ENCODE measurements at places on chromosomes 7 and 10.

DNA sequence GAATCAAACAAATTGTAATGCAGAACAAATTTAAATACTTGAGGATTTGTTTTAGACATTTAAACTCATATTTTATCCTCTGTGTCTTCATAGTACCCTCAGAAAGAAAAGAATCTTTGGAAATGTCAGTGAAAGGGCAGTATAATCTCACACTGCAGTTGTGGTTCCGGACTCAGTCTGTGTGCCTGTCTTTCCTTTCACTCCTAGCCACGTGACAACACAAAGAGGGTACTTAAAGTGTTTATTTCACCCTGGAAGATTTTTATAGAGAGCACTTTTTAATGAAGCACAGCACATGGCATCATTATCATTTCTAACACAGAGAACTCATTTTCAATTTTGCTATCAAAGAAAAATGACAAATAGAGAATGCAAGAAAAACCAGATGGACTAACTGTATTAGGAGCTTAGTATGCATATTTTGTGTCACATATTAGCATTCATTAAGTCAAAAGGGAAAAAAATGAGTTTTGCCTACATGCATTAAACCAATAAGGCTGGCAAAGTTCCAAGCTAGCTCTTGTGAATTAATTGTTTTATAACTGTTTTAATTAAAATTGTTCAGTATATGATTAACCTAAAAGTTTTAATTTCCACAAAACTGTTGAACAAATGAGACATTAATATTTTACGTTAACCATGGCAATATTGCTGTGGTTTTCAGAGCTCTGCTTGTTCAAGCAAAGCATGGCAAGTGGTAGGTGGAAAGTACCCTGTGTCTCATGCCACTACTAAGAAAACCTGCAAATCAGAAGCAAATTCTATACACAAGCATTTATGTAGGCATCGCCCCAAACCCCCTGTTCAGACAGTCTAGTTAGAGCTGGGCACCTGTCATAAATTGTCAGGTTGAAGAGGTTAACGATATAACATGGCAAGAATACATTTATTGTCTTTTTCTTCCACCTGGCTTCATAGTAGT lies 65.9 kb downstream of the AUTS2 start:
- DNase-seq = no peak

DNA sequence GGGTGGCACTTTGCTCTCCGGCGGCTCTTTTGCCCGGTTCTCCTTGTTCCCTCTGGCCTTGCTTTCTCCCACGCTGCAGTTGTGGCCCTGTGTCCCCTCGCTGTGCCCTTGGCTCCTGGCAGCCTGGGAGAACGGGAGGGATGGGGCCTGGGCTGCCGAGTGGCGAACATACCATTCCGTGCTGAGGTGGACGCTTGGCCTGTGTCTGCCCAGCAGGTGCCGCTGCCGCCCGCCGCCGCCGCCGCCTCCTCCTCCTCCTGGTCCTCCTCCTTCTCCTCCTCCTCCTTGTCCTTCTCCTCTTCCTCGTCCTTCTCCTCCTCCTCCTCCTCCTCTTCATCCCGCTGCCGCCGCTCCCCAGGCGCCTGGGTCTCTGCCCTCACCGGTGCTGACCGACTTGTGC lies 36.0 kb downstream of the AGAP3 start:
- DNase-seq = no peak

GRCh38 chr10:119291223-119291900 lies 84.0 kb downstream of the GRK5 start:
- no peak for DNase-seq

GRCh38 chr7:32273297-32273696 lies 203.1 kb upstream of the PDE1C start:
- no peak for DNase-seq

- DNase-seq = no peak
Measured at GRCh38 chr10:69374242-69374641, 42.5 kb downstream of the TACR2 start.

- no peak for DNase-seq
Measured at GRCh38 chr7:88260719-88261118, 40.9 kb upstream of the SRI start.

GRCh38 chr10:27820637-27821036 lies 75.0 kb upstream of the MKX start:
- no peak for DNase-seq

DNA sequence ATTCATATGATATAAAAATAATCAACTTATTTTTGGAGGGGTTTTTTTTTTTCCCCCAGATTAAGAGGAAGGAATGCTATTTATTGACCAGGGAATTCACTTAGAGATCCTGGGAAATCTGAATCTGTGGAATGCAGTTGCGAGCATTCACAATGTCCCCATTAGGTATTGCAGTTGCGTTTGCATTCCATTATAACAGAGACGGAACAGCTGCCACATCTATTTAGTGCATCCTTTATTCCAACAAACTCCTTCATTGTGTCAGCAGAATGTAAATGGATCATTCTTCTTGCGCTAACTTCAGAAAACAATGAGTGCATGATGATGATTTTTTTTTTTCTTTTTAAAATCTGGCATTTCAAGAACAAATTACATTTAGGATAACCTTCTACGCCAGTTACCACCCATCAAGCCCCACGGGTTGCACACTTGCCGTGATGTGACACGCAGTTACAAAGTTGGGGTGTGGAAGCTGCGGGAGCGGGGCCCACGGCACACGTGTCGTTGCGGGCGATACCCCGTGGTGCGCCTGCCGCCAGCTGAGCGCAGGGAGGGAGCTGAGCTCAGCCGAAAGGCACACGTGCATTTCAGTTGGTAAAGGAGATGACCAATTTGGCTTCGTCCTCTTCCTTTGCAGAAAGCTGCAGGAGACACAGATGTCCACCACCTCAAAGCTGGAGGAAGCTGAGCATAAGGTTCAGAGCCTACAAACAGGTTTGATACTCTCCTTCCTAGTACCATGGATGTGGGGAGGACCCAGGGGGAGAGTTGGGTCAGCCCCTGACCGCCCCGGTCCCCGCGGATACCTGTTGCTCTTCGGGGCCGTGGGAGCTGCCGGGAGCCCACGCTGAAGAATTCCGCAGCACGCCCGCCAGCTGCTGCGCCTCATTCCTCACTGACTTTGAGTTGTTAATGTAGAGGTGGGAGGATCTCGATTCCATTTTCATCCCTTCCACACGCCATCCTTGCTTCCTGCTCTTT lies 175.3 kb upstream of the SH2B2 start:
- DNase-seq = no peak

- no peak for DNase-seq
Measured at GRCh38 chr7:88700725-88701124, 58.8 kb upstream of the ZNF804B start.

- peak; percentile 52 for DNase-seq
Measured at GRCh38 chr10:114879541-114880158, 58.1 kb downstream of the FHIP2A start.

DNA sequence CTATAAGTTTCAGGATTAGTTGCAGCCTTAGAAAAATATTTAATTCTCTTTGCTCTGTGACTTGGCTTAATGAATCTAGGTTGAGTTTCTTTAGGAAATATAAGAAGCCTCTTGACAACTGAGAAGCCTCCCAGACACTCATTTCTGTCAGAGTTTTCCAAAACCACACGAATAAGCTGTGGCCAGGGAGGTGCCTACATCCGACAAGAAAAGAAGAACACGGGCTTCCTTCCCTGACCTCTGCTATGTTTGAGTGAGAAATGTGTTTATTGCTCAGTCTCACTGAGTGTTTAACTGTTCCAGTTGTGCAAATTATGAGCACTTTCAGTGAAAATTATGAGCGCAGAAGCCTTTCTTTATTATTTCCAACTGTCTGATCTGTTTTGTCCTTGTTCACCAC lies 105.0 kb downstream of the TRIL start:
- no peak for DNase-seq

- DNase-seq = no peak
Measured at GRCh38 chr7:155813125-155813524, 862 bp upstream of the SHH start.

DNA sequence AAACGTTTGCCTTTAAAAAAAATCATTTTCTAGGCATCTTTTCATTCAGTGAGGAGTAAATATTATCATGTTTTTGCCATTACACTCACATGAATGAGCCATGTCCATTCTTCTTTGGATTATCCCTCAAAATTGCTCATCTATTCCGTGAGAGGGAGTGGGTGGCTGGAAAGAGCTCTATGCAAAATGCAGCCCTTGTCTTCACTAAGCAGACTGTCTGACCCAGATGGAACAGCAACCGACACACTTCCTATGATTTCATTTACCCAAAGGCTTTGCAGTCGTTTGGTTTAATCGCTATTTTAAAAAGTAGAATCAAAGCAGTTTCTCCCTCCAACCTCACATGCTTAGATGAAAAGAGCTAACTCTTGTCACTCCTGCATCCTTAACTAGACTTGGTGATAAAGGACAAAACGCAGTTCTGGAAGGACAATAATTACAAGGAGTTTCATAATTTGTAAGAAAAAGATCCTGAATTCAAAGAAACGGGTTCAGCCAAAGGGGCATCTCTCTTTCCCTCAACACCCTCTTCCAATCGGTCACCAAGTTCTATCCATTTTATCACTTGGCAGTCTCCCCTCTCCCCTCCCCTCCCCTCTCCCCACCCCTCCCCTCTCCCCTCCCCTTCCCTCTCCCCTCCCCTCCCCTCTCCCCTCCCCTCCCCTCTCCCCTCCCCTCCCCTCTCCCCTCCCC lies 198.1 kb upstream of the STK17A start:
- no peak for DNase-seq

GRCh38 chr10:132346806-132347205 lies 14.8 kb downstream of the LRRC27 start:
- no peak for DNase-seq

DNA sequence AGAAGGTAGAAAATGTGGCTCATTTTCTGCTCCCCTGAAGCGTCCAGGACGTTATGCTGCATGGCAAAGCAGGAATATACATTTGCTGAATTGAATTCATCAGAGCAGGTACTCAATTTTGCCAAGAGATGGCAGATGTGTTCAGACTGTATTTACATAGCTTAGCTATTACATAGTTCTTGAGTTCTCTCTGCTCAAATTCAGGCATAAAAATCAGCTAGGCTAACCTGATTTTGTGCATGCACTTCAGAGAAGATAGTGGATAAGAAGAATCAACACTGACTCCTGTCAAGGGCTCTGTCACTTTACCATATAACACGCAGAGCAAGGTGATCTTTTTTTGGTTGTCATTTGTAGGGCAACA lies 209.2 kb upstream of the FAM3C start:
- no peak for DNase-seq

- no peak for DNase-seq
Measured at GRCh38 chr7:143416565-143417149, 8.0 kb upstream of the EPHA1 start.

DNA sequence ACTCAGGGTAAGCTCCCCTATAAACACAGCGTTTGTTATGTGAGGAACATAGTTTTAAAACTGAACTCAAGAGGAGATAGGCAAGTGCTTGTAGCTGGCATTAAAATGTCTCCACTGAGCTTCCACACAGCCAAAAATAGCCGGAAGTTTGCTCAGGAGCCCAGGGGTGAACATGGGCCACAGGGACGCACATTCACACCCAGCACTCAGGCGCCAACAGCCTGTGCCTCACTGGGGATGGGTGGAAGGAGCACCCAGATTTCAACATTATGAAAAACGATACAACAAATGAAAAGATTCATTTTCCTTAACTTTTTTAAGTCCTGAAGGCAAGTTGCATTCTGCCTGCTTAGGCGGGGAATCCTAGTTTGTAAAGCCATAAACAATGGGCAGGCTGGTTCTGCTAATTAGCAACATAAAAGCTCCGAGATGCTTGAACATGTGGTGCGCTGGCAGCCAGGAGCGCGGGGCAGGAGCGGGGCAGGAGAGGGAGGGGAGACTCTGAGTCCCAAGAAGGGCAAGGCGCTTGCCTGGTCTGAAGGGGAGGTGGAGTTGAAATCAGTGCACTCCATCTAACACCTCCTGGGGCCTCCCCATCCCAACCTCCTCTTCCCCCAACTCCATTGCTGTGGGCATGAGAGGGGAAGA lies 235.9 kb downstream of the COBL start:
- DNase-seq = no peak

- no peak for DNase-seq
Measured at GRCh38 chr10:125172694-125173093, 12.3 kb upstream of the CTBP2 start.

DNA sequence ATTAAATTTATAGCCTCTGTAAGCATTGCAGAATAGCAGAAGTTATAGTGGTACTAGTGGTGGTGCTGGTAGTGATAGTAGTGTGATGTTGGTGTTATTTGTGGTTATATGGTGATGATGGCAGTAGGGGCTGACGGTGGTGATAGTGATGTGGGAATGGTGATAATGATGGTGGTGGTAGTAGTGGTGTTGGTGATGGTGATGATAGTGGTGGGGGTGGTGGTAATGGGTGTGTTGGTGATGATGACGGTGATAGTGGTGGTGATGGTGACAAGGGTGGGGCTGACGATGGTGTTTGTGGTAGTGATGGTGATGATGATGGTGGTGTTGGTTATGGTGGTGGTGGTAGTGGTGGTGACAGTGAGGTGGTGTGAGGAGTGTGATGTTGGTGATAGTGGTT lies 54.4 kb upstream of the MGAM2 start:
- DNase-seq = no peak

DNA sequence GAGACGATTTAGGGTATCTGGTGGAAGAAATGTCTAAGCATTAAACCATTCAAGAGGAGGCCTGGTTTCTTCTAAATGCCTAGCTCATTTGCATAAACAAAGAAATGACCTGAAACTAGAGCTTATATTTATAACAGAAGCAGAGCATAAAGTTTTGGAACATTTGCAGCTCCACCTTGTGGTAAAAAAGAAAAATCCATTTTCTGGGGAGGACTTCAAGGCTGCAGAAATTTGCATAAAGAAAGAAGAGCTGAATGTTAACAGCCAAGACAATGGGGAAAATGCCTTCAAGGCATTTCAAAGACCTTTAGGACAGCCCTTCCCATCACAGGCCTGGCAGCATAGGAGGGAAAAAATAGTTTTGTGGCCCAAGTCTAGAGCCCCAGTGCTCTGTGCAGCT lies 362.0 kb downstream of the ZNF248 start:
- DNase-seq = no peak

- no peak for DNase-seq
Measured at GRCh38 chr10:131906269-131906639, 5.4 kb downstream of the PPP2R2D start.

- no peak for DNase-seq
Measured at GRCh38 chr10:7436490-7437100, 25.8 kb upstream of the SFMBT2 start.

- no peak for DNase-seq
Measured at GRCh38 chr7:128827971-128828711, 2.1 kb upstream of the FLNC start.

DNA sequence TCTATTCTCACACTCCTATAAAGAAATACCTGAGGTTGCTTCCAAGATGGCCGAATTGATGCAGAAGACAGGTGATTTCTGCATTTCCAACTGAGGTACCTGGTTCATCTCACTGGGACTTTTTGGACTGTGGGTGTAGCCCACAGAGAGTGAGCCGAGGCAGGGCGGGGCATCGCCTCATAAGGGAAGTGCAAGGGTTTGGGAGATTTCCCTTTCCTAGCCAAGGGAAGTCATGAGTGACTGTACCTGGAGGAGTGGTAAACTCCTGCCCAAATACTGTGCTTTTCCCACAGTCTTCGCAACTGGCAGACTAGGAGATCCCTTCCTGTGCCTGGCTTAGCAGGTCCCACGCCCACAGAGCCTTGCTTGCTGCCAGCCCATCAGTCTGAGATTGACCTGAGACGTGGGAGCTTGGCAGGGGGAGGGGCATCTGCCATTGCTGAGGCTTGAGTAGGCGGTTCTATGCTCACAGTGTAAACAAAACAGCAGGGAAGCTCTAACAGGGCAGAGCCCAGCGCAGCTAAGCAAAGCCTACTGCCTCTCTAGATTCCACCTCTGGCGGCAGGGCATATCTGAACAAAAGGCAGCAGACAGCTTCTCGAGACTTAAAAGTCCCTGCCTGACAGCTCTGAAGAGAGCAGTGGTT lies 152.2 kb downstream of the ARL4A start:
- DNase-seq = no peak
